ENCODE measurements at places on chromosomes 13 and 19.
A peak's percentile ranks its signal among the peaks of the same experiment; 100 is the strongest.

DNA sequence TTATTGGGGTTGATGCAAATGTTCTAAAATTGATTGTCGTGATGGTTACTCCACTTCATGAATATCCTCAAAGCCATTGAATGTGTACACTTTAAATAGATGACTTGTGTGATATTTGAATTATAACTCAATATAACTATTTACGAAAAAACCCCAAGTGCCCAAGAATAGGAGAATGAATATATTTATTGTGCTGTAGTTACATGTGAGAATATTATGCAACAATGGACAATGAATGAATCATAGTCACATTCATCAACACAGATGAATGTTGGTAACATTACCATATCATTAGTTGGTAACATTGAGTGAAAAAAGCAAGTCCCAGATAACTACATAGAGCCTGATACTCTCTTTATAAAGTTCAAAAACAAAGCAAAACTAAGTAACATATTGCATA lies 127.8 kb upstream of the UBL3 start:
- DNase-seq: no peak

DNA sequence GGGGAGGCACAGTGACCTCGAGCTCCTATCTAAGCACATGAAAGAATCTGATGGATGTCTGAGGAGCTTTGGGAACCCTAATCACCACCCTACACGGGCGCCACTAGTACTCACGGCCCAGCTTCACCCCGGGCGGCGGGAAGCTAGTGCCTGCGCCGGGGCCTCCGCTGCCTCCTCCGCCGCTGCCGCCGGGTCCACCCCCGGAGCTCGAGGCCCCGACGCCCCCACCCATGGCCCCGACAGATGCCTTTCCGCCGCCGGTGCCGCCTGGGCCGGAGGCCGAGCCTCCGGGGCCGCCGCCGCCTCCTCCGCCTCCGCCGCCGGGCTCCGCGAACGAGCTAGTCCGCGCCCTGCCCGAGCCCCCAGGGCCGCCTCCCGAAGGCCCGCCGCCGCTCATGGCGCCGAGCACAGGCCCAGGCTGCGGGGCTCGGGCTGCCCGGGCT lies 312 bp downstream of the GSK3A start:
- peak; percentile 41 for DNase-seq

DNA sequence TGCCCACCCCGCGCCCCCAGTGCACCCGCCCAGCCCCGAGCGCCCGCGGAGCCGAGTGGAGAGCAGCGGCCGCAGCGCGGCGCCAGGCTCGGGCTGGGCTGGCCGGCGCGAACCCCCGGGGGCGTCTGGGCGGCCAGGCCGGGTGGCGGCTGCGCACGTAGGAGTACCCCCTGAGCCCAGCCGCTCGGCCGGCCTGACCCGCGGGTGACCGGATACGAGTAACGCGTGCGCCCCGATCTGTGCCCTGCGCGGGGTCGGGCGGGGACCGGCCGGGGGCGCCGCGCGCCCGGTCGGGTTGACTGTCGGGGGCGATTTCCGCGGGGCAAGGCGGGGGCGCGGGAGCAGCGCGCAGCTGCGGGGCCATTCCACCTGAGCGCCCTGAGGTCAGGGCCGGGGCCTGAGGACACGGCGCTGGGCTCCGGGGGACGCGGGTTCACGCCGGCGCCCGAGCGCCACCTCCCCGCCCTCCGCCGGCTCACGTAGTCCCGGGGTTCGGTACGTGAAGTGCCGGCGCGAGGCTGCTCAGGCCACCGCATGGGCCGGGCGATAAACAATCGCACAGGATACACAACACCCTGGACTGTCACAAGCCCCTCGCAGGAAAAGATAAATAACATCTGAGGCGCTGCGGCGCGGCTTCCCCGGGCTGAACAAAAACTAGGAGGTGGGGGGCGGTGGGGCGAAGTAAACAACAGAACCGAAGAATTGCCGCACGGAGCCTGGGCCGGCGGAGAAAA lies 37.6 kb upstream of the FLT1 start:
- no peak for DNase-seq

- DNase-seq: peak; percentile 61
Observed at GRCh38 chr13:94617389-94618000, 15.8 kb downstream of the GPR180 start.

GRCh38 chr19:46390121-46390858 lies 23.1 kb downstream of the CCDC8 start:
- DNase-seq: no peak

DNA sequence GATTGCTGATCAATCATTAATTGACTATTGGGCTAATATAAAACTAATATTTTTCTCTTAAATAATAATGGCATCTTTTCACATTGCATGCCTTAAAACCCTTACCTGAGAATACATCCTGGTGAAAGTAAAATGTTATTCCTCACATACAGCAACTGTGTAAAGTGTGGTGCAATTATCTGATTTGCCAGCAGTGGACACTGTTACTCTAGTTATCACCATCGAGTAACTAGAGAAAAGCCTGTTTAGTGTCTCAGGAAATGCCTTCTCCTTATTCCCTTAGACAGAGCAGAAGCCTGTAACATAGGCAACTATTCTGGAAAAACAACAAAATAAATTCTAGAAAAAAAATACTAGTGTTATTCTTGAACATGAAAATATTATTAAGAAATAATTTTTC lies 459.8 kb downstream of the FGF14 start:
- no peak for DNase-seq

GRCh38 chr19:48867746-48868113 lies 687 bp downstream of the PLEKHA4 start:
- no peak for DNase-seq

- DNase-seq: no peak
Observed at GRCh38 chr13:34863360-34864135, 78.5 kb upstream of the NBEA start.

- DNase-seq: no peak
Observed at GRCh38 chr13:113771709-113772331, 12.8 kb downstream of the TMEM255B start.

DNA sequence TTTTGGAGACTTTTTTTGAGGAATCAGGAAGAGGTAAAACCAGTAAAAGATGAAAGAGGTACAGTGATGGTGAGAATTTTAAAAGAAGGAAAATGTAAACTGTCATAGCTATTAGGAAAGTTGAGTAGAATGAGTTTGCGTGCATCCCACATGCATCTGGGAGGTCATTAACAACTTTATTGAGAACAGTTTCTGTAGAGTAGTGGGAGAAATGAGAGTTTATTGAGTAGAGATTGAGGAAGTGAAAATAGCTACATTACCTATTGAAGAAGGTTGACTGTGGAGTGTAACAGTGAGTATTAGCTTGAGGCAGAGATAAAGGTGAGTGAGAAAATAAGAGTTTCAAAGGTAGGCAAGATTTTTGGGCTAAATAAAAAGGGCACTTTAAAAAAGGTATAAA lies 38.7 kb downstream of the BRCA2 start:
- DNase-seq: no peak

DNA sequence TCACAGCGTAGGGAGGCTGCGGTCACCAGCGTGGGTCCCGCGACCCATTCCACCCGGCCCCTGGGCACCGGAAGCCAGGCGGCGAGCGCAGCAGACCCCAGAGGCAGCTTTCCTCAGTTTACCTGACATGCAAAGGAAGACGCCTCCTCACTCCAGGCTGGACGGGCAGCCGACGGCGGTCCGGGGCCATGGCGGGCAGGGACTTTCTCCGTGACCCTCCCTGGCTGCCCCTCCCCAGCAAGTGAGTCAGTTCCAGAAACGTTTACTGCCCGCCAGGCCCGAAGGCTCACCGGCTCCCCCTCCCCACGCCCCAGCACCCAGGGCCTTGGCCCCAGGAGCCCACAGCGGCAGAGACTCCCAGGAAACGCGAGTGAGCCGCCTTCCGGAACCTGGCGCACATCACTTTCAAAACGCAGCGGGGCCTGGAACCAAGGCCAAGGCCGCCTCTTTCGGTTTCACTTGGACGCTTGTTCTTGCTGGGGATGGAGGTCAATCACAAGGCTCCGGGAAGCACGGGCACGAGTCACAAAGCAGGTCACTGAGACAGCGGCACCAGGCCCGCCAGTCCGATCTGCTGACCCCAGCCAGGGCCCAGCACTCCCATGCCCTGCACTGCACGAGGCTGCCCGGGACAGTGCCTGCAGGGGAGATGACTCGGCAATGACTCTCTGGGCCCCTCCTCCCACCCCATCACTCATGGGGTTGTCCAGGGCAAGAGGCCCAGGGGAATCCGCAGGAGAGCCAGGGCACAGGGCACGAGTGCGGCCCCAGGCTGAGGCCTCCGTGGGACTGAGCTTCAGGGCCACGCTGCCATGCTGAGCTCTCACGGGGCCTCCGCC lies 5.3 kb downstream of the SBNO2 start:
- no peak for DNase-seq

- no peak for DNase-seq
Observed at GRCh38 chr19:51466723-51467122, 8.5 kb upstream of the SIGLEC8 start.

DNA sequence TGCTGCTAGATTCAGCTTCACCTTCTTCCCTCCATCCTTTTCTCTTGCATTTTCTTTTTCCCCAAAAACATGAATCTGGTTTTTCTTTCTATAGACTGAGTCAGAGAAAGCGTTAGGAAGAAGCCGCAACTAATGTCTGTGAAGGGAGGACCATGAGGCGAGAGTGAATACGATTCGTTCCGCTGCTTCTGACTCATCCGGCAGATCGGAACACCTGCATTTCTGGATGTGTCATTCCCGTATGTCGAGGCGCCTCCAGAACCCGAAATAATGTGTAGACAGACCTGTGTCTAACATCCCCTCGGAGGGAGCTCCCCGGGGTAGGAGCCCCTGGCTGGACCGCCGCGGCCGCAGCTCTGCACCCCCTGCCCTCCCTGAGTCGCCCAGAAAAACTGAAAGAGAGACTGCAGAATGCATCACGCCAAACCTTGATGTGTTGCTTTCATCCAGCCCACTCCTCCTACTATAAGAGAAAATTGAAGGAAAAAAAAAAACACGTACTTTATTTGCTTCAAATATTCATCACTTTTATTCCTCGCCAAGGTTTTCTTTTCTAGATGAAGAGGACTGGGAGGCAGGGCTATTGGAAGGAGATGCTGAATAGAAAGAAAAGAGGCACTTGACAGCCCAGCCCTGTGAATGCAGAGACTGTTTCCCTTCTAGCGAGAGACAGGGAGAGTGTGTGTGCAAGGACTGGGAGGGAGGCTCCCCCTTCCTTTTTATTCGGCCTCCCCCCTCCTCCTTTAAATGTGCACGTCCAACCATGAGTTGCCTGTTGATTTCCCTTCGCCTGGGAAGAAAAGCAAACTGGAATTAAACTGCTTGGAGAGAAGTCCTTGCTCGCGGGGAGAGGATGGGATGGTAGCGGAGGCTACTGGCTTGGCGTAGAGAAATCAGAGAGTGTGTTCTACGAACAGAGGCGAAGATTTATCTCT lies 616 bp upstream of the PCDH17 start:
- DNase-seq: no peak

DNA sequence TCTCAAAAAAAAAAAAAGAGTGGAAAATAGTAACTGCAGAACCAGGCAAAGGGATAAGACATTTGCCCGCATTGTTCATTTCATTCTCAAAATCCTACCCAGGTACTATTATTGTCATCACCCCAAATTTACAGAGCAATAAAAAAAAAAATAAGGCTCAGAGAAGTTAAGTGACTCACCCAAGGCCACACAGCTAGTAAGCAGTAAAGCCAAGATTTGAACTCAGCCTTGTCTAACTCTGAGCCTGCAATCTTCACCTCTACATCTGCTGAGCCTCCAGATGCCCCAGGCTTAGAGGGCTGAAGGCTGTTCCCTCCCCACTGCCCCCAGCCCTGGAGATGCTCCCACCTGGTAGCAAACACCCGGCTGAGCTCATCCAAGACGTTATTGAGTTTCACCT lies 61.0 kb downstream of the UNC13A start:
- no peak for DNase-seq

GRCh38 chr19:58429745-58430144 lies 10.2 kb downstream of the ZNF132 start:
- DNase-seq: no peak

- no peak for DNase-seq
Observed at GRCh38 chr13:79943346-79944023, 397.4 kb downstream of the SPRY2 start.

DNA sequence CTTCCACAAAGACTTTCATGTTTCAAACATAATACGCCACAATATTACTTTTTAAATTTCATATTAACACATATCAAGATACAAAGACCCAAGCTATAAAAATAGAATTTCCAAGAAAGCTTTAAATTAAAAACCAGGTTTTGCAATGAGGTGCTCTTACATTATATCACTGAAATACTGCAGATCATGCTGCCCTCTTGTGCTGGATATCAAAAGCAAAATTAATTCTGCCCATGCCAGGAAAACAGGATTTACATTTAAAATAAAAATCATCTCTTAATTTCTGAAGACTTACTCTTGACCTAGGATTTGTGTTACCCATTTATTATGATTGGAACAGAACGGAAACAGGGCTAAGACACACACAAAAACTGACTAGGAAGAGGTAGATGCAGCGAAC lies 145.0 kb downstream of the ABCC4 start:
- no peak for DNase-seq

DNA sequence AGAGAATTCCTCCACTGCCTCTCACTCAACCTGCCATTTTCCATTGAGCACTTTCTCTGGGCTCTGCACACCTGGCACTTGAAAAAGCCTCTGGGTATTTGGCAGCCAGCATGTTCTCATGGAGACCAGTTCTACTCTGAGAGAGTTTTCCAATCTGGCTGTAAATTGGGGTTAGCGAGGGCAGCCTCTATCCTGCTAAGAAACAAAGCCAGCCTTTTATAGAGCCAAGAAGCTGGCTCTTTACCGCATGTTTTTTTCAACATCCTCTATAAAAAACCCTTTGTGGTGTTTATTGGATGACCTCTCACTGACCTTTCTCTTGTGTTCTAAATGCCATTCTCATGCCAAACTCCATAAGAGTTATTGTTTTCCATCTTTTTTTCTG lies 52.6 kb upstream of the RCBTB2 start:
- no peak for DNase-seq
